Fibroblast of pulmonary artery (primary cell): ENCODE measurements at places on chromosomes 6 and 20.
A peak's percentile ranks its signal among the peaks of the same experiment; 100 is the strongest.

DNA sequence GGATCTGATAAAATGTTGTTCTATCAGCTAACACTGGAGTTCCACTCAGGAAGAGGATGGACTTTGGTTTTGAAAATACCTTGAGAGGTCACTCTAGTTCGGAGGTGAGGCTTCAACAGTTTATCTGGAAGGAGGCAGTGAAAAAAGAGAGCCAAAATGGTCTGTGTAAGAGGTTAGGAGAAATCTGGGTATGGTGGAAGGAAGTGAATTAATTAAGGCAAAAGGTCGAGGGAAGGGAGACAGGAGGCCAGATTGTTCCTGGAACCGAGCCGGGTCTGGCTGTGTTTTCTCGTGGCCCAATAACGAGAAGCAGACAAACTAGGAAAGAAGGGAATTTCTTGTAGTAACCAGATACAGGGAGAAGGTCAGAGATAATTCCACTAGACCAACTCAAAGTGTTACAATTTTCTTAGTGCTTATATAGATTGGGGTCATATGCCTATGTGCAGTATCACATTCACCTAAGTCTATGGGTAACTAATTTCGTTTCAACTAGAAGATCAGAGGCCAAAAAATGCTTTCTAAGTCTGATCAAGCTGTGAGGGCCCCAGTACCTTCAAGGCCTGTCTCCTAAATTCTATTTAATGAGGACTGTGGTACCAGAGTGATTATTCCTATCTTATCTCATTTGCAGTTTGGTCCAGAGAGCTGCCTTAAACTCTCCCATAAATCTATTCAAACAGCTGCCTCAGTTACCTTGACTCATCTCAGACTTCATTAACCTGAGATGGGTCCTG, 96.0 kb upstream of the SNX9 start:
- DNase-seq, result no peak

- peak; percentile 24 for DNase-seq
Observed at GRCh38 chr6:54255886-54256285, 52.4 kb upstream of the TINAG start.

GRCh38 chr20:35831029-35831428, 59.2 kb downstream of the PHF20 start:
- peak; percentile 25 for DNase-seq

GRCh38 chr6:136323431-136324112, 33.9 kb upstream of the BCLAF1 start:
- peak; percentile 11 for DNase-seq

- DNase-seq, result peak; percentile 39
Observed at GRCh38 chr6:128605961-128606360, 85.6 kb upstream of the PTPRK start.

GRCh38 chr6:48825501-48826151, 637.4 kb downstream of the MMUT start:
- DNase-seq, result peak; percentile 53

- DNase-seq, result no peak
Observed at GRCh38 chr20:21388566-21388965, 8.8 kb downstream of the NKX2-4 start.

- DNase-seq, result peak; percentile 63
Observed at GRCh38 chr20:63969838-63970713, at the start of gene ZNF512B. ZNF512B (minus strand) TSS chr20:63969930; CDS start chr20:63967950, 1,980 bp downstream.

- peak; percentile 56 for DNase-seq
Observed at GRCh38 chr6:151498327-151498726, 4.5 kb downstream of the CCDC170 start.

DNA sequence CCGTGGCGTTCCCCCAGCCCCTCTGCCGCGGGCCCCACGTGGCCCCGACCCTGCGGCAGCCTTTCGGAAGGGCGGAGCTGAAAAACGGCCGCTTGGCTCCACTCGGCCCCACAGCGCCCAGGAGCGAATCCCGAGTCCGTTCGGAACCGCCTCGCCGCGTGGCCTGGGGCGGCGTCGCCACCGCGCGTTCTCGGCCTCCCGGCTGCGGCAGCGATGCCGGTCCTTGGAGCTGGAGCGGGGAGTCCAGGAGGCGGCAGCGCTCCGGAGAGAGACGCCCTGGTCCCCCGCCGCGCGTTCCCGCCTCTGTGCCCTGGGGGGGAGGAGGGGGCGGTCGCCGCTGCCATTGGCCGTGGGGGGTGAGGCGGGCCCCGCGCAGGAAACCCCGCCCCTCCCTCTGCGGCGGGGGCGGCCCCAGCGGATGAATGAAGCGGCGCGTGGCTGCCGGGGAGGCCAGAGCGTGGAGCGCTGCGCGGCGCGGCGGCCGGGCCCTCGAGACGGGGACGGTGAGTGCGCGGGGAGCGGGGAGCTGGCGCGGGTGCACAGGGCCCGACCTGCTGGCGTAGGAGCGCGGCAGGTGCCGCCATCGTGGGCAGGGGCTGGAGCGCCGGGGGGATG, at the start of gene SLCO4A1:
Gene SLCO4A1 (plus strand): TSS at position 453 of the 615 bp plus-strand sequence. CDS start 13,952 bp downstream, outside the sequence.
- peak; percentile 28 for DNase-seq

DNA sequence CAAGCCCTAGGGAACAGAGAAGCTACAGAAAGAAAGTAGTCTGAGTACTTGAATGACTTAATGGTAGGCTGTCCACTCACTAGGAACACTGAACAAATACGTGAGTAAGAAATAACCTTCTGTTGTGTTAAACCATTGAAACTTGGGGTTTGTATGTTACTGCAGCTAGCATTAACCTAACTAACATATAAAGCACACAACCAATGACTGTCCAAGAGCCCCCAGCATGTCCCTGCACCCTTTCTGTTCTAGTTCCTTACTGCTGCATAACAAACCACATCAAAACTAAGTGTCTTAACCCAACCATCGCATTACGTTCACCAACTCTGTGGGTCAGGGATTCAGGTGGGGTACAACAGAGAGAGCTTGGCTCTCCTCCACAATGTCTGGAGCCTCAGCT, 10.5 kb upstream of the RNF8 start:
- no peak for DNase-seq

DNA sequence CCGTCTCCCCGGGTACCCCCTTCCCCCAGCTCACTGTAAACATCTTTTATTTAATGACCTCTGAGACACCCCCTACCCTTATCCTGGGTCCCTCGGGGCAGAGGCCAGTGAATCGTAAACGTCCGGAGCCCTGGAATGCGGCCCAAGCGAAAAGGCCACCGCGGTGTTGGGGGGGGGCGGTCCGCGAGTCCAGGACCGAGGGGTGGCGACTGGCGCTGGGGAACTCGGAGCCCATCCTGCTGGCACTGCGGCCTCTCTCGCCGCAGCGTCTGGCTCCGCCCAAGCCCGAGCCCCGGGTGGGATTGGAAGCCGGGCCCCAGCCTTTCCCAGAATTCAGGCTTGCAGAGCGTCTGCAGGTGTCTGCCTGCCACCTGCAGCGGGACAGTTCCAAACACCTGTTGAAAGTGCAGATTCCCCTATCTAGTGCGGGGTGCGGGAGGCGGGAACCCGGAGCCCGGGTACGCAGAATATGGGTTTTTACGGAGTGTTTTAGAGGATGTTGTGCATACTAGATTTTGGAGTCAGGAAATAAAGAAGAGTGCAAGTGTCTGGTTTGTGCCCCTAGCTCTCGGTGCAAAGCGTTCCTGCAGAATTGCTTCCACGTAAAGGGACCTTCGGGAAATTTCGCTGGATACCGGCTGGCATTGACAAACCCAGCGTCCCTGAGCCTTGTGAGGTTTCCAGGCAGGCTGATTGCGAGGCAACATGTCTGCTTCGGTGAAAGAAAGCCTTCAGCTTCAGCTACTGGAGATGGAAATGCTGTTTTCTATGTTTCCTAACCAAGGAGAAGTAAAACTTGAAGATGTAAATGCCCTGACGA, 800 bp downstream of the RWDD2A start:
- no peak for DNase-seq

DNA sequence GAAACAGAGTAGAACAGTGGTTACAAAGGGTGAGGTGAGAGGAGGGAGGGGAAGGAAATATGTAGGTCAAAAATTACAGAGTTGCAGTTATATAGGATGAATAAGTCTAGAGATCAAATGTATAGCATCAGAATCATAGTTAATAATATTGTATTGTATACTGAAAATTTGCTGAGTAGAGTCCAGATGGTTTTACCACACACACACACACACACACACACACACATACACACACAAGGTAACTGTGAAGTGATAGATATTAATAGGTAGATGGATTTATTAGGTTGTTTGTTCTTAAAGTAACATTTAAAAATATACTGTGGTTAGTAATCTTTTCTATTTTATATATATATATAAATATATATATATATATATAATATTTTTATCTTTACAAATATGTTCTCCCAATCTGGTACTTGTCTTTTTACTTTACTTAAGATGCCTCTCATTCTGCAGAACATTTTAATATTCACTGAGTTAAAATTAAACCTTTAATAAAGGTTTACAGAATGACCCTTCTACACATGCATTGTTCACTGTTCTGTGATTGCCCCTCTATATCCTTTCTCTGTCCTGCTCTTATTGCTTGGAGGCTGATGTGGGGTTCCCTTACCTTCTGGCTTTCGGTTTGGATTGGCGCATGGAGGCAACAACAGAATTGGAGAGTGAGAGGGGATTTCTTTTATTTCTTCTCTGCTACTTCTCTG, 408 bp downstream of the PTCHD4 start:
- no peak for DNase-seq

- no peak for DNase-seq
Observed at GRCh38 chr20:47216819-47217410, 139.6 kb downstream of the ZMYND8 start.

- DNase-seq, result no peak
Observed at GRCh38 chr6:106533054-106533453, 96.2 kb downstream of the RTN4IP1 start.

DNA sequence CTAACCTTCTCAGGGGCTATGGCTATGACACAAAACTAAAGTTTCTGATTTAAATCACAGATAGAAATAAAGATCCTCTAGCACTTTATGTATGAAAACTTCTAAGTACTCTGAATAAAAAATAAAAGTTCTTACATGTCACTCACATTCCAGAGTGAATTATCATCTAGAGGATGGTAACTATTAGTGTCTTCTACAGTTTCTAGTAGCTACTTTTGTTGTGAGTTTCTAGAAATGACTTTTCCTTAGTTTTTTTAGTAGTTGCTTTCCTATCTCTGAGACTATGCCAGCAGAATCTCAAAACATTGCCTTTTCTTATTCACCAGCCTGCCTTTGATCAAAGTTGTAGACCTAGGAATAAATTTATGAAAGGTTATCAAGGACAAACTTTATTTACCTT, 10.1 kb downstream of the ZNF318 start:
- no peak for DNase-seq

GRCh38 chr20:4088766-4089165, 73.4 kb upstream of the RNF24 start:
- DNase-seq, result no peak

DNA sequence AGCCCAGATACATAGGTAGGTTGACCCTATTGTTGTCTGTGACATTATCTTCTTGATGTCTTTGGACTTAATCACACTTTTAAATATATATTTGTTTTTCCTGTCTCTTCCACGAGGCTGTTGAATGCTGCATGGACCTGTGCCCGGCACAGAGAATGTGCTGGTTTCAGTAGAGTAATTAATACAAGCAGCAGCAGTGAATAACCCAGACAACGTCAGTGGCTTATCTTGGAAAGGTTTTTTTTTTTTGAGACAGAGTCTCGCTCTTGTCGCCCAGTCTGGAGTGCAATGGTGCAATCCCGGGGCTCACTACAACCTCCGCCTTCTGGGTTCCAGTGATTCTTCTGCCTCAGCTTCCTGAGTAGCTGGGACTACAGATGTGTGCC, 108.2 kb downstream of the CDH26 start:
- DNase-seq, result no peak

GRCh38 chr6:119514345-119514744, 164.8 kb upstream of the MAN1A1 start:
- no peak for DNase-seq

DNA sequence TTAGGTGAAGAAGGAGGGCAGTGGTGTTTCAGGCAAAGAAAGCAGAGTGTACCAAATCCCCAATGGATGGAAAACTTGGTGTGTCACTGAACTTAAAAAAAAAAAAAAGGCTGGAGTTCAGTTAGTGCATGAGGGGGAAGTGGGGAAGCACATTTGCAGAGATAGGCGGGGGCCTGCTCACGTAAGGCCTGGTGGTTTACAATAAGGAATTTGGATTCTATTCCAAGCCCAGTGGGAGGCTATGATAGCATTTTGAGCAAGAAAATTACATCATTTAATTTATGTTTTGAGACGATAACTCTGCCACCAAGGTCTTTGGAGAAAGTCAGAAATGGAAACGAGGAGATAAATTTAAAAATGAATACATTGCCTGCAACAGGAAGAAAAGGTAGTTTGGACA, 225.5 kb downstream of the EYA4 start:
- peak; percentile 56 for DNase-seq

DNA sequence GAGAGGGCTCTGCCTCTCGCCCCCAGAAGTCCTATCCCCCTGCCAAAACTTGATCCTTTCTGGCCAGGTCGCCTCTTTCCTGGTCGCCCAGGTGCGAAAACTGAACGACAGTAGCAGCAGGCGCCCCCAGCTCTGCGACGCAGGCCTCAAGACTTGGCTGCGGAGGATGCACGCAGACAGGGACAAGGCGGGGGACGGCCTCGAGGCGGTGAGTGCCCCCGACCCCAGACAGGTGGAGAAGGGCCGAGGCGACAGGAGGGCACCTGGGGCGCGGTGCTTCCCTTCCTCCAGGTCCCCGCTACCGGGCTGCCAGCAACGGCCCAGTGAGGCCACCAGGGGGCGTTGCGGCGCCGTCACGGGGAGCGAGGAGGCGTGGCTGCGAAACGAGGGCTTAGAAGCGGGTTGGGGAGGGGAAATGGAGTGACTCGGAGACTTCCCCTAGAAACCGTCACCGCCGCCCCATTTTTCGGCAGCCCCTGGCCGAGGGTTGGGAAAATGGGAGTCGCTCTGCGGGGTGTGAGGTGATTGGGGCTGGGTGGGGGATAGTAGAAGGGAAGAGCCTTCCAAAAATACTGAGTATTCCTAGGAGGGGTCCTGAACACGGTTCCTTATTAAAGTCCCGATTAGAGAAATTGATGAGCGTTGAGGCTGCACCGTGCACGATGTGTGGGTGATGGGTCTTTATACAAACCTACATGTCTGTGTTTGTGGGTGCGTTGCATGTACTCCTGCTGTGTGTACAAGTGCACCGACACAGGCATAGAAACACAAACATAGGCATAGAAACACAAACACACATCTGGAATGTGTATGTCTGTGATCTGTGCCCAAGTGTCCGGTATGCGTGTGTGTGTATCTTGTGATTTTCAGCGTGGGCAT, 44.6 kb downstream of the ARHGAP40 start:
- peak; percentile 69 for DNase-seq

DNA sequence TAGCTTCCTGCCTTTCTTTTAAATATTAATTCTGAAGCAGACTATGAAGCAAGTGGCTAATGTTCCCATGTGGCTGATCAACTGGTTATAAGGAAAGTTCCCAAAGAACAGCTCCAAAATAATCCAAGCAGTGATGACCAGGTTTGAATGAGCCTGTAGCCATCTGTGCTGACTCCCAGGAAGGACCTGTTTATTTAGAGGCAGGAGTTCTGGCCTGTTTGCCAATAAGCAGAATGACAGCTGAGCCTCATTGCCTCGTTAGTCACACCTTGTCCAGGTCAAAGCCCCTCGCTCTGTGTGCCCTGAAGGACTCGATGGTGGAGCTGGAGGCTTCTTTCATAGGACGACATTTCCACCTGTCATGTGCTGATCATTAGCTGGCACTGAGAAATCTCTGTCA, 97.4 kb downstream of the TMEM170B start:
- DNase-seq, result no peak

GRCh38 chr20:33423141-33423834, 20.3 kb downstream of the SNTA1 start:
- peak; percentile 69 for DNase-seq
